NCI-H1694 treated with DMSO at 0.1 percent for 48 hours (cell line): ENCODE measurements at places on chromosomes 5 and 9.
A peak's percentile ranks its signal among the peaks of the same experiment; 100 is the strongest.

- DNase-seq: no peak
Measured at GRCh38 chr9:35828716-35829083, at the start of gene FAM221B. FAM221B (minus strand) TSS chr9:35828732; CDS start chr9:35826161, 2,571 bp downstream.

DNA sequence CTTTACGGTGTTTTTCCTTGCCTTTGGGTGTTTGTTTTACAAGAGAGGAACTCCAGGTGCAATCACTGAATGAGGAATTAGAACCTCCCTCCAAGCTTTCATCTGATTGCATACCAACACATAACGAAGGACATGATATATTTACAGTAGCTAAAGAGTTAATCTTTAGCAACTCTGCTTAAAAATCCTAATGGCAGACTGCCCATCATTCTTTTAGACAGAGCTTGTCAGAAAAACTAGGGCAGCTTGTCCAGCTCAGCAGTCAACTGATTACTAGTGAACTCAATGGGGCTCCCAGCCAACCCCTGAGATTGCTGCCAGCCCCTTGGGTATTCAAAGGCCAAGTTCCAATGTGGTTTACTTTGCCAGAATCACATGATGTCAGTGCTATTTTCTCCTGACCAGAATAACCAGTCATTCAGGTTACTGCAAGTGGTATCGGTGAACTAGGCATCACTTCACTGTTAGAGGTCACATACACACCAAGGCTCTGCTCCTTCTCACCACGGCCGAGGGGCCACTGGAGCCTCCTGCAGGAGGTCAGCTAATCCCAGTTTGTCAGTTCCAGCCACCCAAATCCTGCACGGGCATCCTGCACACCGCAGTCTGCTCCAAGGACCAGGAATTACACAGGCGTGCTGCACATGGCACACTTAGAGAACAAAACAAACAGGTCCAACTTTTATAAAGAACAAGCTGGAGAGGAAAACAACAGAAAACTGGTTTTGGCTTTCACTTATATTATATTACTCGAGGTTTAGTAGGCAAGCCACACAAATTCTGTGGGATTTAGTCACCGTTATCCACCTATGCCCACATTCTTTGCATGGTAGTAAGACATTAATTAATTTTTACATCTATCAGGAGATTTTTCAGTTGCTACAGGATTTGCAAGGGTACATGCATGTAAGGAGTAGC, 62.5 kb downstream of the NFIB start:
- DNase-seq: no peak

- no peak for DNase-seq
Measured at GRCh38 chr5:53092242-53092641, 17.3 kb downstream of the MOCS2 start.

GRCh38 chr5:131593921-131594320, 41.1 kb downstream of the RAPGEF6 start:
- DNase-seq: no peak

DNA sequence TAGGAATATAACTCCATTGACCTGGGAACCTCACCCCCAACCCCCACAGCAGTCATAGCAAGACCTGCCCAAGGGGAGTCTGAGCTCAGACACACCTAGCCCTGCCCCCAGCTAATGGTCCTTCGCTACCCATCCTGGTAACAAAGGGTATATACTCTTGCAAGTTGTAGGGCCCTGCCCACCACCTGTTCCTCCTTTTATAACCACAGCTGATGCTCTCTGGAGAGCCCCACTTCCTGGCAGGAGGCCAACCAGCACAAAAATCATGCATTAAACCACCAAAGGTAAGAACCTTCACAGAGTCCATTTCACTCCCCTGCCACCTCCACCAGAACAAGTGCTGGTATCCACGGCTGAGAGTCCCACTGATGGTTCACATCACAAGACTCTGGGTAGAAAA, 1195.3 kb upstream of the SEMA6A start:
- DNase-seq: no peak

DNA sequence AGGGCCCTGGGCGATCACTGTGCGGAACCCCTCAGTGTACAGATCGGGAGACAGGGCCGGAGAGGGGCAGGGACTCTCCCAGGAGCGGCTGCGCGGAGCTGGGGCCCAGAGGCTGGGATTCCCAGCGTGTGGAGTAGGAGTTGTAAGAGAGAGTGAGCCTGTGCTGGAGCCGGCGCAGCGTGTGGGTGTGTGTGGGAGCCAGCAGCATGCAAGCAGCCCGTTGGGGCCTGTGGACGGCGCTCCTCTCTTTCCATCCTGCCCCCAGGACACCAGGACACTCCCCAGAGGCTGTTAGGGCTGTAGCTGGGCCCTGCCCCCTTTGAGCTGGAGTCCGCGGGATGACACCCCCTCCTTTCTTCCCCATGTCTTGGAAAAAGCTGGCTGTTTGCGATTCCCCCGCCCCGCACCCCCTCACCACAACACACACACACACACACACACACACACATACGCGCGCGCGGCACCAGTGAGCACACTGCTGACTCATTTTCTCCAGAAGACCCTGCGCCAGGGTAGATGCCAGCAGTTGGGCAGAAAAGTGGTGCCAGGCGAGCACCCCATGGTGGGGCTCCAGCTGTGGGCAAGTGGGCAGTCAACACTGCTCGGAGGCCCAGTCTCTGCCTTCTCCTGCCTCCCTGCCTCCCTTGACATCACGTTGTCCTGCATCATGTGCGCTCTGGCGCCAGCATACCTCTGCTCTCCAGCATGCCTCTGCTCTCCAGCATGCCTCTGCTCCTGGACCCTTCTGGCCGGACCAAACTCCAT, 1.5 kb downstream of the COL27A1 start:
- no peak for DNase-seq

DNA sequence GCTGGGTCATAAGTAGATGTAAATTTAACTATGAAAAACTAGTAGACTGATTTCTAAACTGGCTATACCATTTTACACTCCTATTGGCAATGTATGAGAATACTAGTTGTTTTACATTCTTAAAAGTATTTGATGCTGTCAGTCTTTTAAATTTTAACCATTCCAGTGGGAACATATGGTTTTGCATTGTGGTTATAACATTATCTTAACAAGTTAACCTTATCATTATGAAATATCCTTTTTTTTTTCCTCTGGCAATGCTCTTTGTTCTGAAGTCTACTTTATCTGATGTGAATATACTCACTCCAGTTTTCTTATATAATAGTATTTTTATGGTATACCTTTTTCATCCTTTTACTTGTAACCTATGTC, 548.9 kb upstream of the CLINT1 start:
- no peak for DNase-seq

- DNase-seq: no peak
Measured at GRCh38 chr9:87792831-87793288, 66.9 kb downstream of the CTSL start.

DNA sequence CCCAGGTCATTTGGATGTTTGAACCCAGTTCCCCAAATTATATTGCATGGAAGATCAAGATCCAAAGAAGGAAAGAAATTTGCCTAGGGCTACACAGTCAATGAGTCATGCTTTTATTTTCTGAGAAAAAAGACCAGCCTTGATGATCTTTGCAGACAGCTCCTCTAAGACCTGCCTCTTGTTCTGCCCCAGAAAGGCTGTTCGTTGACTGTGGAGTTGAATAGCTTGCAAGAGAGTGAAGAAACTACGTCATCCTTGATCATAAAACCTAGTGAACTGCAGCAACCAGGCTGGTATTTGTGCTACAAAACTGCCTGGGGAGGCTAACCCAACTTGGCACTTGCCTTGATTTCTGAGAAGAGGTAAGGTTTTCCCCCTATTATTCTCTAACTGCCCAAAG, 263.9 kb downstream of the PAPPA start:
- no peak for DNase-seq

GRCh38 chr5:54120473-54120872, 189.9 kb downstream of the ARL15 start:
- no peak for DNase-seq

GRCh38 chr9:80556631-80557030, 984.9 kb downstream of the TLE4 start:
- no peak for DNase-seq

DNA sequence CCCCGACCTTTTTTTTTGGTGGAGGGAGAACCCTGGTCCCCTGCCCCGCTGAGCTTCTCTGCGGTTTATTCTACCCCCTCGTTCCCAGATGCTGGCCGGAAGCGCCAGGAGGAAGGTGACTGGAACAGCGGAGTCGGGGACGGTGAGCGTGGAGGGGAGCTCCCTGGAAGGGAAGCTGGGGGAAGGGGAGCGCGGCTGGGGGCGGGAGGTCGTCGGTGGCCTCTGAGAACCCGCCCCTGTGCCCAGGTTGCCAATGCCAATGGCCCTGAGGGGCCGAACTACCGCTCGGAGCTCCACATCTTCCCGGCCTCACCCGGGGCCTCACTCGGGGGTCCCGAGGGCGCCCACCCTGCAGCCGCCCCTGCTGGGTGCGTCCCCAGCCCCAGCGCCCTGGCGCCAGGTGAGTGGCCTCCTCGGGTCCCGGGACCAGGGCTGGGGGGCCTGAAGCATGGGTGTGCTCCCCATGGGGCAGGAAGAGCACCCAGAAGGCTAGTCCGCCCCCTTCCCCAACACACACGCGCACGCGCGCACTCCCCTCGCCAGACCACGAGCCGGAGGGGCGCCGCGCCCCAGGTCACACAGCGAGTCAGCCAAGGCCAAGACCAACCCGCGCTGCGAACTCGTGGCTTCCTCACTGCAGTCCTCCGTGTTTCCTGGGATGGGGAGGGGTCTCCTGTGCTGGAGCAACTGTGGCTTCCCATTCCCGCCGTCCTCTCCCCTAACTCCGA, 10.6 kb downstream of the MYOZ3 start:
- DNase-seq: no peak

DNA sequence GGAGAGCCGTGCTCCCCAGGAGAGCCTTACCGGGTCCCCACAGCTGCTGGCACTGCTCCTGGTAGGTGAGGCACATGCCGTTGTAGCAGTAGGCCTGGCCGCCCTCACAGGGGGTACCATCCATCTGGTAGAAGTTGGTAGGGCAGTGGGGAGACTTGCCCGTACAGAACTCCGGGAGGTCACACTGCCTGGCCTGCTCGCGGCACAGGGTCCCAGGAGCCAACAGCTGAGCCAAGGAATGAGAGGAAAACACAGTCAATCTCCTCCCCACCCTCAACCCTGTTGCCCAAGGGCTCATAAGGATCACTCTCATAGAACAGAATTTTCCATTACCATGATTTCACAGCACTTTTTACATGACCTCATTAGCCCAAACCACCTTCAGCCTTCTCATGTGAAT, 36.9 kb downstream of the NIPAL4 start:
- no peak for DNase-seq

DNA sequence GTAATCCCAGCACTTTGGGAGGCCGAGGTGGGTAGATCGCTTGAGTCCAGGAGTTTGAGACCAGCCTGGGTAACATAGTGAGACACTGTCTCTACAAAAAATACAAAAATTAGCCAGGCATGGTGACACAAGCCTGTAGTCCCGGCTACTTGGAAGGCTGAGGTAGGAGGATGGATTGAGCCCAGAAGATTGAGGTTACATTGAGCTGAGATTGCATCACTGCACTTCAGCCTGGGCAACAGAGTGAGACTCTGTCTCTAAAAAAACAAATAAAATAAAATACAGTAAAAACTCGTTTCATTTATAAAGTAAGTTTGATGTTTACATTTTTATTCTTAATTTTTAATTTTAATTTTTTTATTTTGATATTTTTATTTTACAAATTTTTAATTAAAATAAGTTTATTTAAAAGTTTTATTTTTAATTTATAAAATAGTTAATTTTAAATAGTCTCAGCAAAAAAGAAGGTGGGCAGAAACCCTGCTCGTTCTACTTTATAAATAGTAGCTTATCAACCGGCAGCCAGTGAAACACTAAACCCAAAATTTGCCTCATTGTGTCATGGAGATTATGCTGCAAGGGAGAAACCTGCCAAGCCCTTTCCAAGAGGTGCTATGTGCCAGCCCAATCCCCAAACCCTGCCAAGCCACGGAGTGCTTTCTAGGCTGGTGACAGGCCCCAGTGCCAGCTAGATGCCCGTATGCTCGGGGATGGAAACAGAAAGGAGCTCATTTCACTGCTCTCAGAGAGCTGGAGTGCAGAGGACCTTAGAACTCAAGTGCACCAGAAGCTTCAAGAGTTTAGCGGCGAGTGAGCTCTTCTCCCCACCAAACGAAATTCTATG, 38.9 kb downstream of the SERINC5 start:
- peak; percentile 88 for DNase-seq
